ENCODE measurements at places on chromosomes 7 and 10.

DNA sequence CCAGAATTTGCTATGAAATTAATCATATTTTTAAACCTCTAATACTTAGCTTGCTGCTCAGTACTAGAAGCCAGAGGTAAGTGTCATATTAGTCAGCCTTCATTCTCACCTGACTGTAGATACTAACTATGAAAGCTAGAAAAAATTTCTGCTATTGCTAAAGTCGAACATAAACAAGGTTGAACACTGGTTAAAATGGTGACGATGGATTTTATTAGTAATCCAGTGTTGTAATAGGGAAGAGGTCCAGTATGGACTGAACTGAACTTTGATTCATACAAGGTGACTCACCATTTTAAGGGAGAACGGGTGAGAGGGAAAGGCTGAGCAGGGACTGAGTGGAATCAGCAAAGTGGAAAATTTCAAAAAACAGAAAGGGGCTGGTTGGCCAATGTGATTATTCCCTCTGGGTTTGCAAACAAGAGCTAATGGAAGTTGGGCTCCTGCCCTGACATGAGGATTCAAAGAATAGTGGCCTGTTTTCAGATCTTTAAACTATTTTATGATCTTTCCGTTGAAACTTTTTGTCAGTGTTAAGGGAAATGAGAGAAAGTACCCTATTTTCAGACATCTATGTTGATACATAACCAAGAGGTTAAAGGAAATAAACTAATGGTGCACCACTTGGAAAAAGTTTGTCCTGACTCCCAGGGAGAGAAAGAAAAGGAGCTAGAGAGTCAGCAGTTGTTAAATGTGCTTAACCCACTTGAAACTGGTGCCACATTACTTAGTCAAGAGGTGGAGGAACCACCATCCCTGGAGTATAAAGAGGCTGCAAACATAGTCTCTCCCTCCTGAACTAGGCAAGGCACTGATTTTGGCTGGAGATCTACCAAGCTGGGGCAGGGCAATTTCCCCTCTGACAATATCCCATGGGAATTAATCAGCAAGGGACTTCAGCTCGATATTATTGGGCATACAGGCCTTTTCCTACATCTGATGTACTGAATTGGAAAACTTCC is 15.3 kb upstream of the AKR1C1 start:
- DNase-seq, result no peak

DNA sequence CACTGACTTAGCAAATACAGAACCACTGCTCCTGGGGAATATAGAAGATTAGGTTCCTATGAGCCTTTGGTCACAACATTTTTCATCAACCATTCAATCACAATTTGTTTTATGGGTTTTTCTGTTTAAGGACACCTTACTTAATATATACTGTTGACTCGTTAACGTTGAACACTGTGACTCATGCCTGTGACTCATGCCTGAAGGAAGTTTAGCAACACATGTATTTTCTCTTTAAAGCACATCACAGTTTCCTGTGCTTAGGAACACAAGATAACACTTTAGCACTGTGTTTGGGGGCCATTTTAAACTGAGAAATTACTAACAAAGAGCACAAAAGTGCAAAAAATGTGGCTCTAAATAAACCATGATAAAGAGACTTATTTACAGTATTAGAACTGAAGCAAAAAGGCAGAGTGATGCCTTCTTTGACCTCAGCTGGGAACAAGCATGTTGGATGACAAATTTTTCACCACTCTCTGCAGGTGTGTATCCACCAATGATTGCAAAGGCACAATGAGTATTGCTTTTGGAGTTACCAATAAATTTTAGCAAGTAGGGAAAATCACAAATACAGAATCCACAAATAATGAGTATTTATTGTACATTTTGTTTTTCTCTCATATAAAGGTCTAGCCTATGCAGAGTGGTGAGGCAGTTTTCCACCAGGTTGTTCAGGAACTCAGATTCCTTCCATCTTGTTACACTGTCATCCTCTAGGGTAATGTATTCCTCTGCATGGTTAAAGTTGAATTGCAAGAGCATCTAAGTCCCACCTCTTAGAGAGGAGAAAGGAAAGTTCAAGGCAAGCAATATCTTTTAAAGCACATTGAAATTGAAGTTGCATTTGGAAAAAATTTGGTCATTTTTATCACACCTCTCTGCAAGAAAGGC is 7.3 kb downstream of the FGFBP3 start:
- DNase-seq, result peak; percentile 80

DNA sequence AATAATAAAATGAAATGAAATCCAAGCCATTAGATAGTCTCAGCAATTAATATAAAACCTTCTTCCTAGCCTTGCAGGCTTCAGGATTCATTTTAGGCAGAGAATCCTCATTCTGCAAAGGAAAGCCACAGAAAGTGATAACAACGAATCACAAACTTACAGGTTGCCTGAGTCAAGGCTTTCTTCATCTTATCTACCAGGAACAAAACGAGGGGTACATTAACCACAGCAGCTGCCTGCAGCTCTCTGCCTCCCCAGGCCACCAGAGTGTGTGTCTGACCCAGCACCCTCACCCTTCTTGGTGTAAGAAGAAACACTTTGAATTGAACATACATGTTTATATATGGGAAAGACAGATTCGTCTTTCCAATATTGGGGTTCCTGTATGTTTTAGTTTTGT is 12.5 kb upstream of the TNS3 start:
- no peak for DNase-seq

DNA sequence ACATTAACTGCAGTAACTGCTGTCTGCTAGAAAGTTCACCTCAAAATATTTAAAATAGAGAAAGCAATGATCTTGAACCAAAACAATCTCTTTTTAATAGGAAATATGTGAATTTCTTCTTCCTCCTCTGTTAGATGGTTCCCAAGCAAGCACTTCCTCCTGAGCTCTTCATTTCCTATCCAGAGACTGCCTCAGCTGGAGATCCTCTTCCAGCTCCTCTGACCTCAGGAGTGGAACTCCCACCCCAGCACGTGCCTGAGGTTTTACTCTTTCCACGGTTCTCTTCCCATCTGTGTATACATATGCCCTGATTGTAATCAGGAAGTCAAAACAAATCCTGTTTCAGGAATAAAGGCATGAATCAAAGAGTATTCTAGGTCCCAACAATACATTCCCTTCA is 5.6 kb downstream of the DENND11 start:
- no peak for DNase-seq

DNA sequence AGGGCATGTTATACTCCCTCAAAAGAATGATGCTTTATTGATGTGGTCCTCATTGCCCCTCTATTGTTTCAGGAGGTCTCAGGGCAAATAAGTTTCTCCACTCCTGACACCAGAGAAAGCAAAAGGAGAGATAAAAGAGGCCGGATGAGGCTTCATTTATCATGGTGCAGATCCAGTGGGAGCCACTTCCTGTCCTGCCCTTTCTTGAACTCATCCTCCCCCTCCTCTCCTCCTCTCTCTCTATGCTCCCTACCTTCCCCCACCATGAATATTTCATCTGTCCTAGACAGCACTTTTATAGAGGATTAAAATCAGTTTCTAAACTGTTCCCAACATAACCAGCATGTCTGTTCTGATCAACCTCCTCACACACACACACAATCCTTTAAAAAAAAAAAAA is 172.2 kb upstream of the KMT2E start:
- no peak for DNase-seq

DNA sequence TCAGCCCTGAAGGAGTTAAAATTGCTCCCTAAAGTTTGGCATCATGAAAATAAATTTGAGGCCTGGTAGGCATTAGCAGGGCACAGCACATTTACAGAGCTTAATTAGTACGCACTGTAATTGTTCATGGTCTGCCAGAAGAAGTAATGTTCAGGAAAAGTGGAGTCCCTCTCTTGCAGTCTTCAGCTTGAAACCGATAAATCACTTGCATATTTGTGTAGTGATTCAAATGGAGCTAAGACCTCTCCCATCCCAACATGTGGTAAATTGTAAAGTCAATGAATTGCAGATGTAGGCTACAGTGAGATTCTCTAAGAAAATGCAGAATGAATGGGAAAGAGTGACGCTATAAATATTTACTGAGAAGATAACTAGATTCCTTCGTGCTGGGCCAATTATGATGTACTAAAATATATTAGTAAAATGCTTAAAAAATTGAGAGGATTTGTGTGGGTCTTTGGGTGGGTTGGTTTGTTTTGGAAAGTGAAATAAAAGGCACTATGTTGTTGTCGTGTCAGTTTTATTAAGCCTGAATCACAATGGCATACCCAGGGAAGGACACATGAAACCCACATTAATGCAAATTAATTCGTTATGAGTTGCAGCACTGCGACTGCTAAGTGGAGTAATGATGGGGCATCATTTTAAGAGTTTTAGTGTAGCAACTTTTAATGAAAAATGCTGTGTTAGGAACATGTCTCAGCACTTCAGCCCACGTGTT is 8.4 kb downstream of the TCF7L2 start:
- no peak for DNase-seq

DNA sequence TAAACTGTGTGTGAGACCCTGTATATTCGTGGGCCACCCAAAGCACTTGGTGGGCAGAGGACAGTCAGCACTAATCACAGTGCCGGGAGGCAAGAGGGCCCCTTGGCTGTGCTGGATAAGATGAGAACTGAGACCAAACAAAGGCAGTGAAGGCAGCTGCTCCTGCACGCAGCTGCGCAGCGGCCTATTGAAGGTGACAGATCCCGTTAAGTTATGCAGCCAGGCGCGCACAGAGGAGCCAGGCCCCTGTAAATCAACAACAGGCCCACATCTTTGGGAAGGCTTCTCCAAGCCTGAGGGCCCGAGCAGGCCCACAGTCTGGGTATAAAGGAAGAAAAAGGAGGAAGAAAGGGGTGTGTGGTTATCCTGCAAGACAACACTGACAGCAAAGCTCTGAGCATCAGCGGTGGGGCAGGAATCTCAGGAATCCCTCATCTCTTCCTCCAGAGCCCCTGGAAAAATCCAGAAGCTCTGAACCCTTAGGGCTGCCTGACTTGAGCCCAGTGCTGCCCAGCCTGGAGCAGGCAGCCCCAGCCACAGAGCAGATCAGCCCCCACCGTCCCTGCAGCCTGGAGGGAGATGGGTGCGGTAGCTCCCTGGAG is 154.2 kb downstream of the ARHGAP12 start:
- no peak for DNase-seq

Measured in cerebellar cortex (tissue), 1 donor.